ENCODE measurements at places on chromosomes 12 and 14.

DNA sequence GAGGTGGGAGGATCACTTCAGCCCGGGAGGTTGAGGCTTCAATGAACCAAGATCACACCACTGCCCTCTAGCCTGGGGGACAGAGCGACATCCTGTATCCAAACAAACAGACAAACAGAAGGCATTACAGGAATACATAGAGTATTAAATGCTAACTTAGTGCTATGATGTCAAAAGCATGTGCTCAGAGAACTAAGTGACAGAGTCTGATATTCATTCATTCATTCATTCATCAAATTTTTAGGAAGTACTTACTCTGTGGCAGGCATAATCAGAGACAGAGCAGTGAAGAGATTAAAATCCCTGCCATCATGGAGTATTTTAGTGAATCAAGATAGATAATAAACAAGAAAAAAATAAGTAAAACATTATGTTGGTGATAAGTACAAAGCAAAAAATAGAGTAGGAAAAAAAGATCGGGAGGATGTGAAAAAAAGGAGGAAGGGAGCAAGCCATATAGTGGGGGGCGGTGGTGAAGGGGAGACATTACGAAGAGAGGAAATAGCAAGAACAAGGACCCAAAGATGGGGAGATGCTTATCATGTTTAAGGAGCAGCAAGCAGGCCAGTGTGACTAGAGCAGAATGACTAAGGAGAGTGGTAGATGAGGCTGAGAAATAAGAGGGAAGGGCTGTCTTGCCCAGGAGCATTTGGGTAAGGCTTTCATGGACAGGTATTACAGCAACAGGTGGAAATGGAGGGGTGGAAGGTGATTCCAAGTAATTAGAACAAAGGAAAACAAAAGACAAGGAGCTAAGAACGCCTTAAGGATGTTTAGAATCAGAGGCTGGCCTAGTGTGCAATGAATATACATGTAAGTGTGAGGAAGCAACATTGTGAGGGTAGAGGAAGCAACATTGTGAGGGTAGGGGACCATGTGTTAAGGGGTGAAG, 2.8 kb downstream of the MAP4K5 start:
- DNase-seq = no peak

GRCh38 chr14:34642595-34642994, 12.6 kb upstream of the SNX6 start:
- DNase-seq = no peak

GRCh38 chr12:29638528-29638927, 141.0 kb upstream of the OVCH1 start:
- DNase-seq = no peak

- DNase-seq = no peak
These were observed 21.1 kb upstream of the TMEM132C start for GRCh38 chr12:128245905-128246304.

DNA sequence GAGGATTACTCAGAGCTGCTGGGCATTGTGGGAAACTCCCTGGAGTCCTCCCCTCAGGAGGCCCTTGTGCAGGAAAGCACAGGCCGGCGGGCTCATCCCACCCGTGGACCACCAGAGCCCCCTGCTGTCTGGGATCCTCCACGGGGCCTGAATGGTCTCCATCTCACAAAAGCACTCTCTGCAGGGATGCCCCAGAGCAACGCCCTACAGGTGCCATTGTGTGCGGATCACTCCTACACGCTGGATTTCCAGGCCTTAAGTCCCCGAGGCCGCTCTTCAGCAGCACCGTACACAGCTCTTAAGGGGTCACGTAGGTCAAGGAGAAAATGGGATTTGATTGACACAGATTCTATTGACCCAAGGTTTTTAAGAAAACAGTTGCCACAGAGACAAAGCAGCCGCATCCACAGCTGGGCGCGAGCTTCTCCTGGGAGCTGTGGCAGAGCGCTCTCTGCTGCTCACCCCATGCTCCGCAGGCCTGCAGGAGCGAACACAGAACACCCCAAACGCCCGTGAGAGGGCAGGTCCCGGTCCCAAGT, 36.7 kb upstream of the RIMBP2 start:
- DNase-seq = no peak

- no peak for DNase-seq
These were observed 27.4 kb upstream of the TMCC3 start for GRCh38 chr12:94677778-94678177.
